ENCODE measurements at places on chromosomes 1 and 21.
A peak's percentile ranks its signal among the peaks of the same experiment; 100 is the strongest.

- H3K27me3 ChIP-seq = no peaks in the 10 kb centered on the region
- no peak overlapping the region for H3K4me3 ChIP-seq
- no peaks in the 10 kb centered on the region for H3K4me1 ChIP-seq
- DNase-seq = no peak
- H3K36me3 ChIP-seq = no peaks in the 10 kb centered on the region
- no peak overlapping the region for H3K27ac ChIP-seq
Measured at GRCh38 chr1:2072109-2072806, 22.0 kb downstream of the PRKCZ start.

- H3K4me3 ChIP-seq = no peak overlapping the region
- no peaks in the 10 kb centered on the region for H3K36me3 ChIP-seq
- H3K27me3 ChIP-seq = no peaks in the 10 kb centered on the region
- no peak overlapping the region for H3K27ac ChIP-seq
- H3K4me1 ChIP-seq = peaks cover 5% of the 10 kb centered on the region
- DNase-seq = no peak
Measured at GRCh38 chr21:36504067-36505058, 24.4 kb upstream of the CLDN14 start.

DNA sequence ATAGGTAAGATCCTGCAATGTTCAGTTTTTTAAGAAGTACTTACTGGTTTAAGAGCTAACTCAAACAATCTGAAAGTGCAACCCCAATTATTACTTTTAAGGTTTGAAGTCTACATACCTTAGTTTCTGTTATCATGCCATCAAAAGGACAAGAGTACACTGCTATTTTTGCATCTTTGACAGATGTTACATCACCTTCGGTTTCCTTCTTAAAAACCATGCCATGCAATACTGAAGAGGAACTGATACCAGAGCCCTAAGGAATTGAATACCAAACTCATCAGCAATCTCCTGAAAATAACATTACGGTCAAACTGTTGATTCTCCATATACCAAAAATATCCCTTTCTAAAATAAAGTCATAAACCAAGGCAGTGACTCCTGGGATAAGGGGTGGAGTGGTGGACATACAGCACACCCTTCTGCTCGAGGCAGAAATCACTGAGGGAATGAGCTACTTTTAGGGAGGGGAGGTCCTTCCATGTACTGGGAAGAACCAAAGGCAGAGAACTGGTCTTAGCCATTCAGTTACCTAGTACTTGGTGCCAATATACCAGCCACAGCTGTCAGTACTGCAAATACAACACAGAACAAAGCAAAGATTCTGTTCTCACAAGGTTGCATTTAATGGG, 8.5 kb downstream of the CCT8 start:
- no peak overlapping the region for H3K4me3 ChIP-seq
- no peaks in the 10 kb centered on the region for H3K27me3 ChIP-seq
- DNase-seq = no peak
- no peak overlapping the region for H3K27ac ChIP-seq
- H3K4me1 ChIP-seq = no peaks in the 10 kb centered on the region

DNA sequence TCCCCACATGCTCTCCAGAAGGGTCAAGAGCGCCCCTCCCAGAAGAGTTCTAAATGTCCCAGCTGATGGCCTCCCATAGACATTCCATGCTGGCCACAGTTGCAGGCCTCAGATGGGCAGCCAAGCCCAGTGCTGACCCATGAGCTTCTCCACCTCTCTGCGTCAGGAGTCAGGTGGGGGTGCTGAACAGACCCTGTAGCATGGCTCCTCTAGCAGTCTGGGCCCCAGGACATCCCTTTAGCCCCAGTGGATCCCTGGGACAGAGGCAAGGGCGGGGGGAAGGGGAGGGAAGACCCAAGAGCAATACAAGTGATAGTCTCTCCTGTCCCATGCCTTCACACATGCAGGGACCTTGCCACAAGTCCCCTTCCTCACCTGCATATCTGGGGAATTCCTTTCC, 56.7 kb downstream of the LRRN2 start:
- H3K27ac ChIP-seq = no peak overlapping the region
- H3K27me3 ChIP-seq = no peaks in the 10 kb centered on the region
- no peak for DNase-seq

GRCh38 chr1:214670098-214670497, 67.1 kb downstream of the CENPF start:
- H3K36me3 ChIP-seq = no peaks in the 10 kb centered on the region
- DNase-seq = no peak
- peak overlapping the region; percentile 9 for H3K27ac ChIP-seq

- H3K4me1 ChIP-seq = no peaks in the 10 kb centered on the region
- H3K36me3 ChIP-seq = no peaks in the 10 kb centered on the region
- no peak overlapping the region for H3K27ac ChIP-seq
- no peaks in the 10 kb centered on the region for H3K27me3 ChIP-seq
Measured at GRCh38 chr1:23664837-23665795, 26.5 kb upstream of the RPL11 start.

- no peaks in the 10 kb centered on the region for H3K36me3 ChIP-seq
- no peak overlapping the region for H3K4me3 ChIP-seq
- no peak for DNase-seq
Measured at GRCh38 chr1:7516341-7516740, 254.8 kb upstream of the VAMP3 start.

GRCh38 chr1:117535821-117536220, 70.0 kb upstream of the TENT5C start:
- H3K4me1 ChIP-seq = no peaks in the 10 kb centered on the region
- H3K4me3 ChIP-seq = no peak overlapping the region
- H3K36me3 ChIP-seq = no peaks in the 10 kb centered on the region
- no peak overlapping the region for H3K27ac ChIP-seq

- no peak for DNase-seq
- no peaks in the 10 kb centered on the region for H3K36me3 ChIP-seq
- no peak overlapping the region for H3K4me3 ChIP-seq
- no peaks in the 10 kb centered on the region for H3K27me3 ChIP-seq
- H3K4me1 ChIP-seq = no peaks in the 10 kb centered on the region
- H3K27ac ChIP-seq = no peak overlapping the region
Measured at GRCh38 chr1:67773462-67773861, 59.8 kb downstream of the GNG12 start.

GRCh38 chr1:93925206-93925605, 16.0 kb upstream of the GCLM start:
- no peak overlapping the region for H3K27ac ChIP-seq
- H3K4me1 ChIP-seq = no peaks in the 10 kb centered on the region
- no peak overlapping the region for H3K4me3 ChIP-seq
- H3K27me3 ChIP-seq = no peaks in the 10 kb centered on the region
- no peak for DNase-seq

- no peaks in the 10 kb centered on the region for H3K36me3 ChIP-seq
- no peaks in the 10 kb centered on the region for H3K27me3 ChIP-seq
- H3K4me1 ChIP-seq = no peaks in the 10 kb centered on the region
- H3K27ac ChIP-seq = no peak overlapping the region
Measured at GRCh38 chr1:239539051-239539450, 152.7 kb downstream of the CHRM3 start.

DNA sequence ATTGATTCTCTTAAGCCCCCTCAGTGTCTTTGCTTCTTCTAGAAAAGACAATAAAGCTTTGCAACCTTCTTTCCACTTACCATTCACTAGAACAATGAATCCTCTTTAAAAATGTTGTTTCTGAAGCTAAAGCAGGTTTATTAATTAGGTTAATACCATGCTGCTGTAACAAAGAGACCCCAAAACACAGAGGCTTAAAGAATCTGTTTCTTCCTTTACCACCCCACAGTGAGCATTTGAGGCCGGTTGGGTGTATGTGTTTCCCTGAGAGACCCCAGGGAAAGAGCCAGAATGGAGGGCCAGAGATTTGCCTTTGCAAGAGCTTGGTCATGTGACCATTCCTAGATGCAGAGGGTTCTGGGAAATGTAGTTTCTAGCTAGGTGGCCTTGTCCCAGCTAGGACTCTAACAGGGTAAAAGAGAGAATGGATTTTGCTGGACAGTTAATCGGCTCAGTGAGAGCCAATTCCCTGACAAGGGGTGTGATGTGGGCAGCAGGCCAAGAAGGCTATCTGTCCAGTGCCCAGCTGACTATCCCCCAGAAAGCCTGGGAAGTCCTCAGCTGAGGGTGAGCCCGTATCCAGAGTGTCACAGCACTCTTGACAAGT, 191.8 kb upstream of the TMEM51 start:
- H3K4me3 ChIP-seq = no peak overlapping the region
- no peak overlapping the region for H3K27ac ChIP-seq
- no peaks in the 10 kb centered on the region for H3K4me1 ChIP-seq
- no peaks in the 10 kb centered on the region for H3K36me3 ChIP-seq

All from breast epithelium (tissue), 4 donors.